ENCODE measurements at places on chromosomes 16 and 17.

GRCh38 chr17:7403727-7403976 is 245 bp downstream of the TMEM256 start:
- DNase-seq: no peak

- DNase-seq: no peak
Measured at GRCh38 chr17:50871898-50872297, 5.7 kb upstream of the TOB1 start.

DNA sequence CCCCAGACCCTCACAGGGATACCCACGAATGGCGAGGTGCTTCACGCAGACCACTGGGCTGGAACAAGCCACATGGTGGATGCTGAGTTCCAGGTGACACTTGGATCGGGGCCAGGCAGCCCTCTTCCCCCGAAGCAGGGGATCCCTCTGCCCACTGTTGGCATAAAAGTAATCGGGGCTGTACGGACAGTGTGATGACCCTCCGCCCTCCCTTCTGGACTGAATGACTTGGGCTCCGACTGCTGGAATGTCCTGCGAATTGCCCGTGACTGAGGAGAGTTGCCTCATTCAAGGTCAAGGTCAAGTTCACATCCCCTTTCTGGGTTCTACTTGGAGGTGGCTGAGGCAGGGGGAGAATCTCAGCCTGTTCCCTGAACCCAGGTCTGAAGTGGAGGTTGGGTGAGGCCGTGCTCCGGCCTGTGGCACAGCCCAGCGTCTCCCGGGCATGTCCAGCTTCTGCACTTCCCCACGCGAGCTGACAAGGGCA is 28.5 kb upstream of the CREBBP start:
- no peak for DNase-seq

DNA sequence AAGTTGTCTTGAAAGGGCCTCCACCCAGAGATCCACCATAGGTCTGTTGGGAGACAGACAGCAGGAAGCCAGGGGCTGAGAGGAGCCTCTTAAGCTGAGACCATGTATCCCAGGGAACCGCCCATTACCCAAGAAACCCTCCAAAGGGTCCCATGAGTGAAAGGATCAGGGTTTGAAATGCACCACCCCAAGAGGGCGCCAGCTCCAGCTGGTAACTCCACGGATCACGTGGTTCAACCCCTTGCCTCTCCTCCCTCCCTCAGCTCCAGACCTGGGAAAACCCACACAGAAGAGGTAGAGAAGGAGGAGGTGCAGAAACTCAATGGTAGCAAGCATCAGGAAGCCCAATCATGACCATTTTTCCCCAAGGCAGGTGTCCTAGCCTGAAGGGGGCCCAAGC is 148.7 kb downstream of the AIPL1 start:
- no peak for DNase-seq

DNA sequence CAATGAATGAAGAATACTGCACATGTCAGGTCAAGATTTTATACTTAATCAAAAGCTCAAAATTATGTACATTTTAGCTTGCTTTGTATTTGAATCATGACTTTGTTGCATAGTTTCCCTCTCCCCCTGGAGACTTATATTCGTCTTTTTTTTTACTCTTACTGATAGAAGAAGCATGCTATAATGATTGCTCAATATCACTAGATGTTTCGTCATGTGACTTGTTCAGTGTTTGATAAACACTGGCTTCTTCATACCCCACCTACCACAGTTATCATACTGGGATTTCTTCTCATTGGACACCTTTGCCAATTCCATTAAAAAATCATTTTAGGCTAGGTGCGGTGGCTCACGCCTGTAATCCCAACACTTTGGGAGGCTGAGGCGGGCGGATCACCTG is 148.7 kb downstream of the FTO start:
- DNase-seq: no peak

DNA sequence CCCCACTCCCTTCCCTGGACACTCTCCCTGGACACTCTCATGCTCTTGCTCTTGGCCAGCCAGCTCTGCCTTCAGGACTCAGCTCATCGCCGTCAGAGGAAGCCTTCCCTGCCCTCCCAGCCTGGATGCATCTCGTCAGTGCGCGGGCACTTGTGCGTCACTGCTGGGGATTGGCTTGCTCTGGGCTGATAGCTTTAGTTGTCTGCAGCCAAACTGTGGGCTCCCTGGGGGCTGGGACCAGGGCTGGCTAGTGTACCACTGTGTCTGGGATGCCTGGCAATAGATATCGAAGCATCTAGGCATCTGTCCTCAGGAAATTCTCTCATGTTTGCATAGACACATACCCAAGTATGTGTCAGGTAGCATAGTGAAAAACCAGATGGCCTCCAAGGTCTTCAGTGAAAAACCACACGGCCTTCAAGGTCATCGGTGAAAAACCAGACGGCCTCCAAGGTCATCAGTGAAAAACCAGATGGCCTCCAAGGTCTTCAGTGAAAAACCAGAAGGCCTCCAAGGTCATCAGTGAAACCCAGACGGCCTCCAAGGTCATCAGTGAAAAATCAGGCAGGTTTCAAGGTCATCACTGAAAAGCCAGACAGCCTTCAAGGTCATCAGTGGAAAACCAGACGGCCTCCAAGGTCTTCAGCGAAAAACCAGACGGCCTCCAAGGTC is 72.0 kb downstream of the CMIP start:
- no peak for DNase-seq

DNA sequence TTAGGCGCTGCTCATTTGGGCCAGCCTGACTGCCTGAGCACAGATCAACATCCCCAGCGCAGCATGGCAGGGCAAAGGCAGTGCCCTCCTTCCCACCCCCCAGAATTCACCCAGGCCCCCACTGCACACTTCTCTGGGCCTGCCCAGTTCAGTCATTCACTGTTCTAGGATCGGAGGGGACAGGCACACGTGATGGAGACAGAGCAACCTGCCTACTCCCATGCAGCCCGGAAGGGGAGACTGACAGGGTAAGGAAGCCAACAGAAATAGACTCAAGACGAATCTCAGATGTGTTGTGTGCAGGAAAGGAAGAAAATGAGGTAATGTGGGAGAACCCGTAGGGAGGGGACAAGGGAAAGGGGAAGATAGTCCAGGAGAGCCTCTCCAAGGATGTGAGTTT is 59.2 kb upstream of the LYRM9 start:
- DNase-seq: no peak

DNA sequence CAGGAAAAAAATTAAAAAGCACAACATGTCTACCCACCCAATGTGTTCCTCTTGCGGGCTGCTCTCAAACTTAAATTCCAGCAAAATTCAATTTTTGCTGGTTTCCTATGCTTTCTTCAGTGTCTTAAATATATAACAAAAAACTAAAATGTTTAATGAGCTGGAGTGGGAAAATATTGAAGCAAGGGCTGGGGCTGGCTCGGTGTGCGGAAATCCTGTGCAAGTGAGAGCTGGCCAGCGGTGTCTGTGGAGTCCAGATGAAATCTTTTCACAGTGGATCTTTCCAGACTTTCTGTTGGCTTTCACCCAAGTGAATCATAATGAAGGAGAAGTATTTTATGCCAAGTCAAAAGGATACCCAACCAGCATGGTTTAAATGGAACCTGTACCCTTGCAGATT is 1733.6 kb downstream of the TP53TG3F start:
- no peak for DNase-seq

GRCh38 chr16:88521674-88522073 is 48.5 kb upstream of the ZC3H18 start:
- DNase-seq: no peak

DNA sequence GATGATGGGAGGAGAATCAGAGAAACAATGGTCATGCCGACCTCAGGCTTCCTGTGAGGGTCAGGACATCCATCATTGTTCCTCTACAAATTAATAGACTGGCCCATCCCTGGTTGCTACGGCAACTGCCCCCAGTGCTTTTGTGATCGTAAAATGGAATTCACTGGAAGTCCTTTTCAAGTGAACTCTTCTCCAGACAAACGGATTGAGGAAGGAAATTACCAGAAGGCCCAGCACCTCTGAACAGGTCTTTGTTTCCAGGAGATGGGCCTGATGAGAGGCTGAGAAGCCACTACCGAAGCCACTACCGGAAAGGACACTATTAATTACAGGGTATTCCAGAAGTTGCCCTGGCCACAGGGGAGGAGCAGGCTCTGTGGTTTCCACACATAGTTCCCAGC is 126.0 kb downstream of the MGAT5B start:
- DNase-seq: no peak

GRCh38 chr16:69057400-69058378 is 47.8 kb upstream of the HAS3 start:
- no peak for DNase-seq

DNA sequence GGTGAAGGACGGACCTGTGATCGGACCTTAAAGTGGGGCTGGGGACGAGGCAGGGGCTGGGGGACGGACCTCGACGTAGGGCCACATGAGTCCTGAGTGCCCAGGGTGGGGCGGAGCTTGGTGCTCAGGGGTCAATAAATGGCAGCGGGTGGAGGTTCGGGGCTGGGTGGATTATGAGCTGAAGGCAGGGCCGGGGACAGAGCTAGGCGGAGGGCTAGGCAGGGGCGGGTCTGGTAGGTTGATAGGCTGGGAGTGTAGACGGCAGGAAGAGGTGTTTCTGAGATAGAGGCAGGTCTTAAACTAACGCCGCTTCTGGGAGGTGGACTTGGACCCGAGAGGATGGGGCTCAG is 733 bp downstream of the CHRNB1 start:
- DNase-seq: no peak

GRCh38 chr16:30068750-30069610 is 3.4 kb downstream of the ALDOA start:
- peak; percentile 48 for DNase-seq

DNA sequence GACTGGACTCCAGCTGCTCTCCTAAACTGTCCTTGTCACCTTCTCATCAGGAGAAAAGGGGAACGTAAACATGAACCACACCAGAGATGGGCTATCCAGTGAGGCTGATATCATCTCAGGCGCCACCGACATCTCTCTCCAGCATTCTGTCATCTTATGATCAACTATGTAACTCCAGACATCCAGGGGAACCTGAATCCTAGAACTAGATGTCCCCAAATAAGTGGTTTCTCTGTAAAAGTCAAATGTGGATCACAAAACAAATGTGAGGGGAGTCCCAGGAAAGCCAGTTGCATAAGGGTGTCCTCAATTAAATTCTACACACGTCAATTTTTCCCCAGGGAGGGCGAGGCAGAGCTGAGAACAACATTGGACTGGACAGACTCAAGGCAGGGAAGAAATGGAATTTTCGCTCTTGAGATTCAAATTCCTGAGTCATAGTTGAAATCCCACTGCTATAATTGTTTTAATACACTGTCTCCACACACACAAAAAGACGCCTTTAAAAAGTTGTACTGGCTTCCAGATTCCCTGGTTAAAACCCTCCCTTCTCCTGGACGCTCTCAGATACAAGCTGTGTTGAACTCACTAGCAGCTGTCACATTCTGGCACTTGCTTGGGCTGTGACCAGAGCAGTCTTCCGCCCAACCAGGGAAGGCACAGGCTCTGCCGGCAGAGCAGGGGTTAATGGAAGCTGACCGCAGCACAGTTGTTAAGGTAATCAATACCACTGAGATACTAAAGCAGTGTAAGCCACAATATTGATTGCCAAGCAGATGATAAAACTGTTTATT is 62.6 kb downstream of the ZFHX3 start:
- no peak for DNase-seq

GRCh38 chr17:31114956-31115555 is 20.3 kb downstream of the NF1 start:
- DNase-seq: no peak

- no peak for DNase-seq
Measured at GRCh38 chr17:50926523-50926922, 60.4 kb upstream of the TOB1 start.

GRCh38 chr17:61362396-61362795 is 37.2 kb upstream of the TBX2 start:
- no peak for DNase-seq

- no peak for DNase-seq
Measured at GRCh38 chr17:27782791-27783206, 17.5 kb downstream of the NOS2 start.

GRCh38 chr16:13554005-13554404 is 365.9 kb upstream of the ERCC4 start:
- no peak for DNase-seq

GRCh38 chr16:56265184-56265583 is 73.9 kb downstream of the GNAO1 start:
- no peak for DNase-seq

DNA sequence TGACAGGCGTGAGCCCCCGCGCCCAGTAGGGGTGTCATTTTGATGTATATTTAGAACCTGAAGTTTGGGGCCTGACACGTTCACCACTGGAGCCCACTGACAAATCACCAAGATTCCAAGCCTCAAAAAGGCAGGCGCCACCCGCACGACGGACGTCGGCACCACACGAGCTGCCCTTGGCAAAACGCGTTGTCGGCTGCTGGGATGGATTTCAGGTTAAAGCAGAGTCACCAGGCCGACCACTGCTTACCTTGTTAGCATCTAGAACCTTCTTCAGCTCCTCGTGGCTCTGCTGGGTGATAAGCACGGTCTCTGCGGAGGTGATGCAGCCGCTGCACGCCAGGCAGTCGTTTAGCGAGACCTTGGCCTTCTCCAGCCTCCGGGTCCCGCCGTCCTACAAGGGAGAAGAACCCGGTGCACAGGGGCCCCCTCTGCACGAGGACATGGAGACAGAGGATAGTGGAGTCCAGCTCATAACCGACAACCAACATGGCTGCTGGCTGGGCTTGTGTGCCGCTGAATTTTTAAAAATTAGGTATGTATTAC is 3.8 kb downstream of the CIAO3 start:
- no peak for DNase-seq

DNA sequence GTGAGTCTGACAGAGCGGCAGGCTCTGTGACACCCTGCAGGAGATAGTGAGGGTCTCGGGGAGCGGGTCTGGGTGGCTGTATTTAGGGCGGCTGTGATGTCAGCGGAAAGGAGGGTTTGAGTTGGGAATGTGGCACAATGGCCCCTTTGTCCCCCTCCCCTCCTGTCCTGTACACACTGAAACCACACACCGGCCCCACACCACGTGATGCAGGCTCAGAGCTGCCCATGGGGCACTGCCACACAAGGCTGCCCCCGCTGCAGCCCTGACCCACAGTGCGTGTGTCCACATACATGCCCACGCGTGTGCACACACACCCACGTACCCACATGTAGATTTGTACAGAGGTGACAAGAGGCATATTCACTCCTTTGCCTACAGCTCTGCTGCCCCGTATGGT is 15.3 kb downstream of the SGCA start:
- DNase-seq: no peak

- DNase-seq: peak; percentile 67
Measured at GRCh38 chr17:80260791-80261158, at the start of gene RNF213. Gene RNF213 (plus strand): TSS chr17:80260852. CDS start chr17:80263682, 2,830 bp downstream.
